ENCODE measurements at places on chromosomes 1 and 21.

DNA sequence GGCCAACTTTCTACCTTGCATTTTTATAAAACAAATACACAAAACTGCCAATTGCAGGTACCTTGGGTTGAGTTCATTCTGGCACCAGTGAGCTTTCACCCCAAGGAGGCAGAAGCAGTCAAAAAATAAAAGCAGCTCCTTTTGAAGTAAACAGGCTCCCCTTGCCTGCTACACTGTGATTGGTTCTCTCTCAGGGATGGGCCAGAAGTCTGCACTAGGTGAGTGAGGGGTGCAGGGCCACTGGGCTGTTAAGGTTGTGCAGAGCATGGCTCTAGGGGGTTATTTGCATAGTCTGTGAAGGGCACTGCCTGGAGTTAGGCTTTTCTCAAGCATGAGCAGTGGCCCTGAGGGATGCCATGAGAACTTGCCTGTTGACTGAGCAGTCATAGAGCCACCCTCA, 39.1 kb downstream of the AKNAD1 start:
- DNase-seq: no peak

DNA sequence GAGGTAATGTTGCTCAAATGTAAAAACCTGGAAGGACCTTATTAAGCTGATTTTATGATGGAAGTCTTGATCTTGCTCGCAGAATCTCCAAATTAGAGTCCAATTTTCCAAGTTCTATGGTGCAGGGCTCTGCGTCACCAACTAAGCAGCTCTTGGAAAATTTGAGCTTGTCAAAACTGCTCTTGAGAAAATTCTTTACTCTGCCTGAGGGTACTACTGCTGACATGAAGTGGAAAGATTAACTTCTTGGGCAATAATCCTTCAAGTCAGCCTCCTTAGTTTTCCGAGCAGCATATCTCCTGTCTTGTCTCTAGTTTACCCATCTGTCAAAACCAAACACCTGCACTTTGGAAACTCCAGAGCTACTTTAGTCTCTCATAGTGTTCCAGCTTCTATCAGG, 293.7 kb downstream of the KCTD3 start:
- DNase-seq: no peak

DNA sequence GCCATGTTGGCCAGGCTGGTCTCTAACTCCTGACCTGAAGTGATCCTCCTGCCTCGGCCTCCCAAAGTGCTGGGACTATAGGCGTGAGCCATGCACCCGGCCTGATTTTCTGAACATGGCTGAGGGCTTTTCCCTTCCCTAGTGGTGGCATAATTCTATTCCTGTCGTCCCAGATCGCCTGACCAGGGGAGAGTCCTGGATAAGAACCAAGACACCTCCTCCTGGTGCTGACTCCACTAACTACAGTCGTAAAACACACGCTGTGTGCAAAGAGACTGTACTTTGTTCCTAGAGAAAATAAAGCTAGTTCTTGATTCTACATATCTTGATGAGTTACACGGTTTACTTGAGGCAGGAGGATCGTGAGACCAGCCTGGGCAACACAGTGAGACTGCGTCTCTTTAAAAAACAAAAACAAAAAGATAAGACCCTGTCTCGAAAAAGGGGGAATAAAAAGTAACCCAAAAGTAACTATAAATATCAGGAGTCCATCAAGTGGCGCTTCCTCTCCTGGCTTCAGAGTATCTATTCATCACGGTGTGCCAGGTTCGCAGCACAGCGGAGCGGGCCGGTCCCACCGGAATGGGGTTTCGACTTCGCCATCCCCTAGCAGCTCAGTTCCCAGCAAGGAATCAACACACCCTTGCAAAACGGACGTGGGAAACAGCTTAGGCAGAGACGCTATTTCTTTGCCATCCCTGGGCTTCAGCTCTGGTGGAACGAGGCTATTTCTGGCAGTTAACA, 973 bp downstream of the SDF4 start:
- DNase-seq: no peak

DNA sequence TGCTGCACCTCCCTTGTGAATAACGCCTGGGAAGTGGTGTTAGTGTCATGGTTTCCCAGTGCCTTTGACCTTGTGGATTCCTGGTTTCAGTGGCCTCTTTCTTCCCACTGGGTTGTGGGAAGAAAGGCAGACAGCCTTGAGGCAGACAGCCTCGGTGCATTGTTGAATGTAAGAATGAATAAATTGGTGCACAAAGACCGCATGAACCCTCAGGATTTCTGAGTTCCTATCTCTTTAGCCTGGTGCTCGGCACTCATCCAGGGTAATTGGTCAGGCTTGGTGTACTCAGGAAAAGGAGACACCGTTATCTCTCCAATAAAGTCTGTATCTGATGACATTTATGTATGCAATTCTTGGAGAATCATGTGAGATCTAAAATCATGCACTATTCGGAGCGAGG, 5.1 kb downstream of the ZNF362 start:
- no peak for DNase-seq

DNA sequence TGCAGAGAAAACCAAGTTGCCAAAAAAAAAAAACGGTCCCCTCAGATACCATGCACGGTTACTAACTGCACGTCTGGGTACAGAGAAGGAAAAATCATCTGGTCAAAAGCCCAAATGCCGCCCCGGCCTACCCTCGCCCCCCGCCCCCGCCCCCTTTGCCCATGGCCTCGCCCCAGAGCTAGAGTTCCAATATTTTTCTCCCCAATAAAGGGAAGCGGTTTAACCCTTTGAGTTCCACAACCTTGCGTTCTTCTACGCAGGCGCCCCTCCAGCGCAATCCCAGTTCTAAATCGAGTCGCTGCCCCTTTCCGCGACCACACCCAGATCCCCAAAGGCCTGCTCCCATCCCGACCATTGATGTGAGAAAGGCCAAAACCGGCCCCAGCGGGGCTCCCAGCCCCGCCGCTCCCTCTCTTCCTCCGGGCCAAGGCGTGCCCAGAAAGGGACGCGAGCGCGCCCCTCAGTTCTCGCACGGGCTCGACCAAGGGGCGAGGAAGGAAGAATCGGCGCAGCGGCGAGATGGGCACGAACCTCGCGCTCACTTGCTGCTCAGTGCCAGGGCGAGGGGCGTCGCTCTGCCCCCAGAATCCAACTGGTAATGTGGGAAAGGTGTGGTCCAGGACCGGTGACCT, 797 bp downstream of the WDR47 start:
- DNase-seq: peak; percentile 7

DNA sequence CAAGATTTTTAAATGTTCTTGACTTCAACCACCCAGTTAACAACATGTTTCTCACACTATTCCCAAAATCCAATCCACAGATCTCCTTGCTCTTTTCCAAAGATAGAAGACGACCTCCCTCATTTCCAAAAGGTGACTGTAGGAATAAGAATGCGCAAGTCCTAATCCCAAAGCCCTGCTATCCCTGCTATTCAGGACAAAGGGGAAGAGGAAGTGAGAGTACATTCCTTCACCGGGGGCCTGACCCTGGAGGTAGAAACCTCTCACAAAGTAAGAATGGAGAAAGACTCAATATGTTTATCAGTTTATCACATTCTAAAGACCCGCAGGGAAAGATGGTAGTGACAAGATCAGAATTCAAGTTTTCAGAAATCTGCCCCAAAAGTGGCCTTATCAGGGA, 55.7 kb downstream of the PLEKHA6 start:
- no peak for DNase-seq

GRCh38 chr1:156096640-156097391, 14.6 kb upstream of the MEX3A start:
- DNase-seq: peak; percentile 73

DNA sequence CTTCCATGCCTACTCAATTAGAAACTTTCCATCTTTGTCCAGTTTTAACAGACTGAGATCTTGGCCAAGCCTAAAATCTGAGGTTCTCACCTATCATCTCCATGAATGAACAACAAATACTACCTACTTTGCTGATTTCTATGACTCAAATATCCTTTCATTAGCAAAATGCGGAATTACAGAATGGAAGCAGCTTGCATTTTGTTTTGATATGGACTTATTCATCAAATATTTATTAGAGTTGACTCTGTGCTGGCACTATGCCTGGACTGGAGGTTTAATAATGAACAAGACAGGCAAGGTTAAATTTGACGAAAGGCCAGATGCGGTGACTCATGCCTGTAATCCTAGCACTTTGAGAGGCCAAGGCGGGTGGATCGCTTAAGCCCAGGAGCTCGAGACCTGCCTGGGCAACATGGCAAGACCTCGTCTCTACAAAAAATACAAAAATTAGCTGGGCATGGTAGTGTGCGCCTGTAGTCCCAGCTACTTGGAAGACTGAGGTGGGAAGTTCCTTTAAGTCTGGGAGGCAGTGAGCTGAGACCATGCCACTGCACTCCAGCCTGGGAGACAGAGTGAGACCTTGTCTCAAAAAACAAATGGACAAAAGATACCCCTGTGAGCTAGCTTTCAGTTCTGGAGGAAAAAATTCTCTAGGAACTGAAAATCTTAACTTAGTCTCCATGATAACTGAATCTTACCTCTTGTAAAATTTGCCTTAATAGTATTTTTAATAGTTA, 29.4 kb upstream of the SOD1 start:
- DNase-seq: no peak

GRCh38 chr1:179441501-179441900, 75.7 kb downstream of the AXDND1 start:
- no peak for DNase-seq

DNA sequence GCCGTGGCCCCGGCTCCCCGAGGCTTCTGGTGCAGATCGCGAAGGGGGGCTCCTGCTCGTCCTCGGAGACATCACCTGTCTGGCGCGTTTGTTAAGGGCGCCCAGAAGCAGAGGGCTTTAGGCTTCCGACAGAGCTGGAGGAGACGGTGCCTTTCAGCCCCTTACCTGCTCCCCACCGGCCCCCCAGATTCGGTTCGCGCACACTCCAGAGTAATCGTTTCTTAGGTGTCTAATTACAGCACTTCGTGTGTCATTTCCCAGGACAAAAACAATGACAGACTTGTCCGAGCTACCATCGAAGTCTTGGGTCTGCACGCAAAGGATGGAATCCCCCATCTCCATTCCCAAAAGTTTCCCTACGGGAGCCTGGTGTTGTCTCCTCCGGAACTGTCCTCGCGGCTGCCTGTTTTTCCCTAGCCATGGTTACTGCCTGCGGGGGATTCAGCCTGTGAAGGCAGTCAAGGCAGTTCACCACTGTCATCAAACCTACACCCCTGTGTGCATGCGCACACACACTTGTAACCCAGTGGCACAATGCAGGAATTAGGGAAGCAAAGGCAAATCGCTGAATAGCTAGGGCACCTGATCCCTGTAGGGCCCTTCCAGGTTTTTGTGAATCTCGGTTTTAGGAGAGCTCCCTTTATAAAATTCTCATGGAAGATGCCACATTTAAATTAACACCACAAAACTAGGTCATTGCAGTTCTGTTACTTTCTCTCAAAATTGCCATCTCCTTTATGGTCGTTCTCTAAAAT, 738 bp upstream of the CDC42BPA start:
- DNase-seq: no peak

GRCh38 chr21:45542242-45542666, at the start of gene SLC19A1:
SLC19A1 (minus strand) TSS chr21:45542440; CDS start chr21:45537959, 4,481 bp downstream.
- DNase-seq: peak; percentile 33

- DNase-seq: no peak
Observed at GRCh38 chr1:180163041-180163440, 8.4 kb downstream of the QSOX1 start.

GRCh38 chr1:232132572-232132971, 497.4 kb downstream of the SIPA1L2 start:
- no peak for DNase-seq

GRCh38 chr1:236514703-236515442, 8.9 kb upstream of the LGALS8 start:
- DNase-seq: no peak

DNA sequence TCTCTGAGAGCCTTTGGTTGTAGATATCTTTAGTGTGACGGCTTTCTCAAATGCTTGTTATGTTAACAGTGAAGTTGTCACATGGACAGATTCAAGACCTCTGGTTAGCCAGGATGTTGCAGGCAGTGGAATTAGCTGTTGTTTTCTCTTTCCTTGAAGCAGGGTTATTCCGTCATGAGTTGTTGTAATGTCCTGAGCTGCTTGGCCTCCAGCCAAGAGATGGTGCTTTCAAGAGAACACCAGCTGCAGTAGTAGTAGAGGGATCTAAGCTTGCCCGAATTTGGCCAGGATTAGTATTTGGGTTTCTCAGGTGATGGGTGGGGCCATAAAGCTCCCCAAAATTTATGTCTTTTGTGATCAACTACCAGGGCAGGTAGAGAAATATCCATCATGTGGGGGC, 13.4 kb downstream of the KCNE1 start:
- DNase-seq: no peak

DNA sequence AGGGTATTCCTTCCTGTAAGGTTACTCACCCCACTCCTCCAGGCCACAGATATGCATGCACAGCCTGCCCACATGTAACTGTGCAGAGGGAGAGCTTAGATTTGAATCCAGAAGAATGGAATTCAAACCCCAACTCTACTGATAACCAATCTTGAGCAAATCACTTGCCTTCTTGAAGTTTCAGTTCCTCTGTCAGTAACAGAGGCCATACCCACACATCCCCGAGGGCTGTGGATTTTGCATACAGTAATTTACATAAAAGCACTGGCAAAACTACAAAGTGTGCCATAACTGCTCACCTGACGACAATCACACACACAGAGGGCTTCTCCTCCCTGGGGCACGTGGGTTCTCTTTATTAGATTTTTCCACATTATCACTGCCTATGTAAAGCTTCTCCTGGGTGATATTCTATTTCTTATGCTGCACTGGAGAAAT, 18.6 kb downstream of the CD247 start:
- no peak for DNase-seq

GRCh38 chr21:24255591-24255990, 1351.7 kb downstream of the MRPL39 start:
- no peak for DNase-seq

DNA sequence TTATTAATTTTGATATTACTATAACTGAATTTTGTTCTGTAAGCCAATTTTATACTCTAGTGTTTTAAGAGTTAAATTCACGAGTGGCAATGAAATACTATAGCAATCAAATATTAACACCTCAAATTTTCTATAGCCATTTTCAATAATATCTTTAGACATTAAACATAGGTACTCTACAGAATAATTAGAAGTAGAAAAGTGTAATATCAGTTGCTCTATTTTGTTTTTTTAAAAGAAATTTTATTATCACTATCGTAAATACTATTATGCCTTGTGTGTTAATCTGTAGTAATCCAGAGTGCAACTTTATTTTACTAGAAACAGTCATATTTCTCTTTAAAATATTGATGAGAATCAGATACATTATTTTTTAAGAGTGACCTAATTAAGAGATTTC, 691.2 kb downstream of the USP25 start:
- DNase-seq: no peak

GRCh38 chr21:32817208-32817607, 45.7 kb upstream of the PAXBP1 start:
- DNase-seq: no peak
